LoVo (cell line): ENCODE measurements at places on chromosomes 11 and 22.

DNA sequence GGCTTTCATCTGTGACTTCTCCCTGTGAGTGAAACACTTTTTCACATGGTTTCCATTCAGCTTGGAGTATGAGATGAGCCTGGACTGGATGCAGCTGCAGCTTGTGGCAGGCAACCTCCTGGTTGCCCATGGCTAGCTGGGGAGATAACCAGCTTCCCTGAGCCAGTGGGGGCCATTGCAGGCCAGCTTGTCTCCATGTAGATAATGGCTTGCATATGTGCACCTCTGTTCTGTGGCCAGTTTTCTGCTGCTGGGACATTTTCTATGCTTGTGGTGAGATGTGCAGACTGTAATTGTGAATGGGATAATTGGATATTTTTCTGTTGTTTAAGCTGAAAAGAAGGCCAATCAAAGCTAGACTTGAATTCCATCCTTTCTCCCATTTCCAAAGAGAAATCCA lies 38.5 kb downstream of the INSC start:
- no peak for DNase-seq

DNA sequence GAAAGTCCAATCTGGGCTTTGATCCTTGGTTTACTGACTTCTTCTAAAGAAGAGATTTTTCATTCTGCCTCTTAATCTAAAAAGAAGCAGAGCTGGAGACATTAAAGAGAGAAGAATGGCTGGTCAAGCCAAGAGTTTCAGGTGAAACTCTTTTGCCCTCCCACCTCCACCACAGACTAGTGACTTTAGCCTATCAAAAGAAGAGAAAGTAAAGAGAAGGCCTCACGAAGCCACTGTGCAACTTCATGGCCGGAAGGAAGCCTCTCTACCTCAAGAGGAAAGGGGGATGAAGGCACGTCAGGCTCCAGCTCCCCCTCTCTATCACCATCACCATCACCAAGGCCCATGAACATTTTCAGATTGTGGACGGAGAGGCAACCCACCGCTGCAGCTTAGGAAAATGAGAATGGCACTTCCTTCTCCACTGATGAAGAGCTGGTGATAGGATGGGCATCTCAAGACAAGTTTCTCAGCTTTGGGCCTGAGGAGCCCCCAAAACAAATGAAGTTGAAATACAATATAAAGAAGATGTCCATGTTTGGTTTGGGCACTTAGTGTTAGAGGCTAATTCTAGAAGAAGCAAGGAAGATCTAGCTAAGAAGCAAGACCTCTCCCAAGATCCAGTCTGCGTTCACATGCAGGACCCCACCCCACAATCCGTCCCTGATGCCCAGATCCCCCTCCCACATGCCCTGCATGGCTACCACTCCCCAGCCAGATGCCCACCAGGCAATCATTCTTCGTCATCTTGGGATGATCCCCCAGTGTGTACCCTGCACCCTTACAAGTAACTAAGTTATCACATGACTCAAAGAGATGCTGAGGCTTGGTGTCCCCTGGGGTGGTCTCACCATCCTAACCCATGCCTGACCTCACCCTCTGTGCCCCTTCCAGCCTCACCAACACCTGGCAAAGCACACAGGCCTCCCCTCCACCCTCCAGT lies 52.6 kb downstream of the IGSF9B start:
- no peak for DNase-seq

- peak; percentile 2 for DNase-seq
These were observed 26.5 kb downstream of the SGSM3 start for GRCh38 chr22:40396882-40397281.

- no peak for DNase-seq
These were observed 31.1 kb downstream of the SDHAF2 start for GRCh38 chr11:61460986-61461385.

GRCh38 chr22:44407987-44408828 lies 89.8 kb downstream of the RTL6 start:
- DNase-seq: no peak

DNA sequence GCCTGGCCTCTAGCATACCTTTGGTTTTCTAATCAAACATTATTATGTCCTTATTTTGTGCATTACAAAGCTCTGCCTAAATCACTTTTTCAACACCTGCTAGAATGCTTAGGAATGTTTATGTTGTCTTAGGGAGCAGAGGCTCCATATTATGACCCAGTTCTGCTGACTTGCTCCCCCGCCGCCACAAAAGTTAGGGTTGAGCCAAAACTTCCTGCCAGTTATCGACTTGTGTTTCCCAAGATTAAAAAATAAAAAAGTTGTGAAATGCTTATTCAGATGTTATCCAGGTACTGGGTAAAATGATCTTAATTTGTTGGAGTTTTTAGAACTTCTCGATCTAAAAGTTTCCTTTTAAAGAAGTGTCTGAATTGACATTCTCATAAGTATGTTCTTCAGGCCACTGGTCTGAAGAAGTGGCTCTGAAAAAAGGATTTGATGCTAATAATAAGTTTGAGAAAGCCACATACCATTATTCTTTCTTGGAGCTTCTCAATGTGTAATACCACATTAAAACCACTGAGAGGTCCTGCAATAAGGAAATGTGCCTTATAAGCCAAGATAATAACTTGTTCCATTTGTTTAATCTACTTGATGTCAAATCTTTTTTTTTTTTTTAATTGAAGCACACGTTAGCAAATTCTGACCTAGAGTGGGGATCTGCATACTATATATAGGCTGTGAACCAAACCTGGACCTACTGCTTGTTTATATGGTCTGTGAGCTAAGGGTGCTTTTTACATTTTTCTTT lies 2.2 kb downstream of the RNF185 start:
- no peak for DNase-seq

DNA sequence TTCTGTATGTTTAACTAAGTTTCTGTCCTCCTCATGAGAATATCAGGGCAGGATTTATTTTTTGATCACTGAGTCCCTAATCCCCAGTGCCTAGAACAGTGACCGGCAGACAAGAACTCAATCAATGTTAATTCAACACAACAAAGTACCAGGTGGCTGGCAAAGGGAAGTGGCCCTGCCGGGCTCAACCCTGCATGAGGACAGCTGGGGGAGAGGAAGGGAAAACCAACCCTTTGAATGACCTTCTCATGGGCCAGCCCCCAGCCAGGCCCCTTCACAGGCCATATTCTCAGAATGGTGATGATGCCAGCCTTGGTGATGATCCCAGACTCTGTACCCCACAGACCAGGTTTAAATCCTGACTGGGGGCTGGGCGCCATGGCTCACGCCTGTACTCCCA lies 1.4 kb upstream of the MFNG start:
- DNase-seq: no peak

GRCh38 chr11:101327908-101328307 lies 198.3 kb upstream of the PGR start:
- DNase-seq: no peak

- no peak for DNase-seq
These were observed 91.8 kb downstream of the FAM76B start for GRCh38 chr11:95697614-95698408.

GRCh38 chr11:131614631-131615030 lies 244.2 kb downstream of the NTM start:
- DNase-seq: no peak

DNA sequence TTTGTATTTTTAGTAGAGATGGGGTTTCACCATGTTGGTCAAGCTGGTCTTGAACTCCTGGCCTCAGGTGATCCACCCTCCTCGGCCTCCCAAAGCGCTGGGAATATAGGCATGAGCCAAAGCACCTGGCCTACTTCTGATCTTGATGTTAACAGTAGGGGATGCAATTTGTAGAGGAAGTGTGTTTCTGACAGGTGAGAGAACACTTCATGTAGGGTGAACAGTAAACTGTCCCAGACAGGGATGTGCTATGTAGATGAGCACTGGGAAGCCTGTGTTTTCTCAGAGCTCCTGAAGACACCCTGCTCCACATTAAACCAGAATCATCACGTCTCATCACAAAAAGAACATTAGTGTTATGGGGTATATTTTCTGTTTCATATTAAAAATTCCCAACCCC lies 45.1 kb downstream of the UBASH3B start:
- DNase-seq: no peak

GRCh38 chr11:71171576-71171975 lies 80.8 kb downstream of the SHANK2 start:
- no peak for DNase-seq

DNA sequence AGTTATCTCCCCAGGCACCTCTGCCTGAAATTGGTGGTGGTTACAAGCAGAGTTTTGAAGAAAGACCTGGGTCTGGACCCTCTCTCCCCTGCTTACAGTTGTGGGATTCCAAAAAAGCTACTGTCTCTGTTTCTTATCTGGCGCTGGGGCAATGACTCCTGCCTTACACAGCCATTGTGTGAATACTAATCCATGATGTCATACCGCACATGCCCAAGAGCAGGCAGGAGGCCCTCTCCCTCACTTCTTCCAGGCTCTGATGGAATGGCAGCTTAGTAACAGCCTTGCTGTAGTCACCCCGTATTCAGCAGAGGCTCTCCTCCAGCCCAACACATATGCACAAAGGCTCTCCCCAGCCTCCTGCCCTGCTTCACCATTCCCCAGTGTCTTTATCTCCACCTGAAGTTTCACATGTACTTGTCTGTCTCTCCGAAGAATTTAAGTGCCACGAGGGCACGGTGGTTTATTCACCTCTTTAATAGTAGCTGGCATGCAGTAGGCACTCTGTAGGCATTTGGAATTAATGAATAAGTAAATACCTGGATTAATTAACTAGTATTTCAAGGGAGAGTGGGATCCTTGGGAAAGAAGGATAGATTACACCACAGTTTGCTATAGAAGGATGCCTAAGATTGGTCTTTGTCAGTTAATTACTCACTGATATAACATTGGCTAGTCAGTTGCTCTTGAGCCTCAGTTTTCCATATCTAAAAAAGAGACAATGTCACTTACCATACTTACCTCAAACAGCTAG lies 165.6 kb downstream of the ETS1 start:
- no peak for DNase-seq

GRCh38 chr22:37514526-37515051 lies 4.6 kb downstream of the CARD10 start:
- DNase-seq: no peak

DNA sequence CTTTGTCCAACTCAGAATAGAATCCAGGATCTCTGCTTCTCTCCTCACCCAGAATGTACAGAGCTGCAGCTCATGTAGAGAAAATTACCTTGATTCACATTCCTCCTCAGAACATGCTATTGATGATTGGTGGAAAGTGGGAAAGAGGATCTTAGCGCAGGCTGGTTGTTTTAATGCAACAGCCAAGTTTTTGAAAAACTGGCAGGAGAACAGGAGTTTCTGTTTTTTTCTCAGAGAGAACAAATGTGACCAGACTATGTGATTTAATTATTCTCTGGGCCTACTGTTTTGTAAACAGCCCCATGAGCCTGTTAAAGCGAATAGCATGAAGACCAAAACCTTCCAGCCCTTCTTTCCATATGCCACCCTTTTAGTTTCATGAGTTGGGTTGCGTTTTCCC lies 19.1 kb upstream of the IL18BP start:
- DNase-seq: no peak

DNA sequence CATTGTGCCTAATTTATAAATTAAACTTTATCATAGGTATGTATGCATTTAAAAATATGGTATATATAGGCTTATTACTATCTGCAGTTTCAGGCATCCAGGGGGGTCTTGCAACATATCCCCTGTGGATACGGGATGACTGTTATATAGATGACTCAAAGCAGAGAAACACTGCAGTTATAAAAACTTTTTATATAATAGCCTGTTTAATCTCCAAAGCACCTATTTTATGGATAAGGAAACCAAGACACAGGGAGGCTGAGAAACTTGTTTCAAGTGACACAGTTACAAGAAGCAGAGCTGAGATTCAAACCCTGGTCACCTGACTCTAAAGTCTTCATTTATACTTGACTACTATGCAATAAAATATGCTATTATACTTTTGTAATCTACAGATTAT lies 897.7 kb downstream of the KCNA4 start:
- no peak for DNase-seq

GRCh38 chr11:80388536-80388935 lies 947.7 kb upstream of the TENM4 start:
- DNase-seq: no peak

- DNase-seq: peak; percentile 88
These were observed 1.6 kb upstream of the PHLDA2 start for GRCh38 chr11:2930704-2931419.

DNA sequence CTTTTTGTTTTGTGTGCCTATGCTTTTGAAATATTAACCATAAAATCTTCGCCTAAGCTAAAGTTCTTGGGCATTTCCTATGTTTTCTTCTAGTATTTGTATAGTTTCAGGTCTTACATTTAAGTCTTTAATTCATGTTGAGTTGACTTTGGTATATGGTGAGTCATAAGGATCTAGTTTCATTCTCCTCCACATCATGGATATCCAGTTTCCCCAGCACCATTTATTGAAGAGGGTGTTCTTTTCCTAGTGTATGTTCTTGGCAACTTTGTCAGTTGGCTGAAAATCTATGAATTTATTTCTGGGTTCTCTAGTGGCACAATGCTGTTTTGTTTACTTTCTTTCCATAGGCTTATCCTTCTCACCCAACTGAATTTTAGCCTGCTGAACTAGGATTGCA lies 49.0 kb downstream of the CTSC start:
- no peak for DNase-seq

DNA sequence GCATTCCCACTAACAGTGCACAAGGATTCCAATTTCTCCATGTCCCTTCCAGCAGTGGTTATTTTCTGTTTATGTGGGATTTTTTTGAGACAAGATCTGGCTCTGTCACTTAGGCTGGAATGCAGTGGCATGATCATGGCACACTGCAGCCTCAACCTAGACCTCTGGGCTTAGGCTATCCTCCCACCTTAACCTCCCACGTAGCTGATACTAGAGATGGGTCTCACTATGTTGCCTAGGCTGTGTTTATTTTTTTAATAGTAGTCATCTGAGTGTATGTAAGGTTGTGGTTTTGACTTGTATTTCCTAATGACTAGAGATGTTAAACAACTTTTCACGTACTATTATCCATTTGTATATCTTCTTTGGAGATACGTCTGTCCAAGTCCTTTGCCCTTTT lies 74.6 kb downstream of the KCNQ1OT1 start:
- DNase-seq: no peak

DNA sequence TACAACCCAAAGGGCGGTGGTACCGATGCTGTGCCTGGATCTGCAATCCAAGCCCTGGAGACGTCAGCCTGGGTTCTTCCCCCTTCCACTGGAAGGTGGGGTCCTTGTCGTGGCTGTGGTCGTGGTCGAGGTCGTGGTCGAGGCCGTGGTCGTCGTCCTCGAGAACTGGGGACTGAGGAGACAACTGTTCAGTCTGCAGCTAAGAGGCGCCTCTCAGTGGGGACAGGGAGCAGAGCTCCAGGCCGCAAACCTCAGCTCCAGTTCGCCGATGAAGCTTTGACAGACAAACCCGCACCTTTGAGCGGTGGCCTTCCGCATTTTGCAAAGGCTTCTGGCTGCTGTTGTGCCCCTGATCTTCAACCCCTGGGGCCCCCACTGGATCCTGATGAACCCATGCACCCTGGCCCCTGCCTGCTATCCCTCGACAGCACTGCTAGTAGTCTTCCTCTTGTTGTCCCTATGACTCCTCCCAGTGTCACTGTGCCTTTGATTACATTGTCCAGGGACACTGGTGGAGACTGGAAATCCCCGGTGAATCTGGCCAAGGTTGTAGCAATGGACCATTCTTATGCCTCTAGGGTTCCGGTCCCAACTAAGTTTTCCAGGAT lies 1.5 kb downstream of the KDM4F start:
- DNase-seq: no peak

- DNase-seq: no peak
These were observed 49.4 kb downstream of the ELFN2 start for GRCh38 chr22:37377927-37378326.
